ENCODE measurements at places on chromosomes 5 and 9.
A peak's percentile ranks its signal among the peaks of the same experiment; 100 is the strongest.

DNA sequence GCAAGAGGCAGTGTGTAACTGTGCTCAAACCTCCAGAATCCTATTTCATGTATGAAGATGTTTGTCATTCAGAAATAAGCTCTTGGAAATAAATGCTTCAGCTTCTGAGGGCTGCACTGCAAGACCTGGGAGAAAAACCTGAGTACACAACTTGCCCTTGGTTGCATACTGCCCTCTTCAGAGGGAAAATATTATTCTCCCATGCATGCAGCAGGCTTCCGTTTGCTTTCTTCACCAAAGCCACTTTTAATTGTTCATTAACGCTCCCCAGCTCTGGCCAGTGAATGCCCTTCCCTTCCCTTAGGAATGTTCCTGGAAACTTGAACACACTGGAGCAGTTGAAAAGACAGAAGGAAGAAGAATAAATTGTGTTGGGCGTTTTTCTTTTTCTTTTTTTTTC is 2.5 kb upstream of the WHRN start:
- peak; percentile 37 for DNase-seq

- peak; percentile 77 for DNase-seq
Observed at GRCh38 chr5:136249678-136250266, 56.8 kb upstream of the SMIM32 start.

GRCh38 chr5:79837761-79838551 is 148.3 kb downstream of the CMYA5 start:
- DNase-seq = no peak

- DNase-seq = no peak
Observed at GRCh38 chr9:136088481-136088938, 6.6 kb downstream of the NACC2 start.

DNA sequence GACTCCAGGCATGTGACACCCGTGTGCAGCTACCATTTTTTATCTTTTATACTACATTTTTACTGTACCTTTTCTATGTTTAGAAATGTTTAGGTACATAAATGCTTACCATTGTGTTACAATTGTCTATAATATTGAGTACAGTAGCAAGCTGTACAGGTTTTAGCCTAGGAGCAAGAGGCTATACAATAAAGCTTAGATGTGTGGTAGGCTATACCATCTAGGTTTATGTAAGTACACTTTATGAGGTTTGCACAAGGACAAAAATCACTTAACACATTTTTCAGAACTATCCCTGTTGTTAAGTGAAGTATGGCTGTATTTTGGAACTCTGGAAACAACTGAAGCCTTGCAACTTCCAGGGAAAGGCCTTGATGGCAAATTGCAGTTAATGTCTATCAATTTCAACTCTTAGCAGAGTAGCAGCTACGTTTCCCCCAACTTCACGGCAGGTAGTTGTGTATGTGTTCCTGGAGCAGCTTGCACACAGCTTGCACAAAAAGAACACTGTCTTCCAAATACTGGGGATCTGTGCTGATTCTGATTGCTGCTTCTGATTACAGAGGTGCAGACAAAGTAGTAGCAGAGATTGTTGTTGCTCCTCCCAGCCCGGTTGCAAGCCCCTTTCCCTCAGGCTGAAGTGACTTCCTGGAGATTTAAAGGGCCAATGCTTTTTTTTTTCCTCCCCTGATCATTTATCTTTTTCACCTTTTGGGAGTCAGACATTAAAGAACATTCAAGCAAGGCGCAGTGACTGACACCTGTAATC is 30.0 kb downstream of the SIL1 start:
- DNase-seq = no peak

- no peak for DNase-seq
Observed at GRCh38 chr9:12972608-12973589, 198.1 kb downstream of the LURAP1L start.

DNA sequence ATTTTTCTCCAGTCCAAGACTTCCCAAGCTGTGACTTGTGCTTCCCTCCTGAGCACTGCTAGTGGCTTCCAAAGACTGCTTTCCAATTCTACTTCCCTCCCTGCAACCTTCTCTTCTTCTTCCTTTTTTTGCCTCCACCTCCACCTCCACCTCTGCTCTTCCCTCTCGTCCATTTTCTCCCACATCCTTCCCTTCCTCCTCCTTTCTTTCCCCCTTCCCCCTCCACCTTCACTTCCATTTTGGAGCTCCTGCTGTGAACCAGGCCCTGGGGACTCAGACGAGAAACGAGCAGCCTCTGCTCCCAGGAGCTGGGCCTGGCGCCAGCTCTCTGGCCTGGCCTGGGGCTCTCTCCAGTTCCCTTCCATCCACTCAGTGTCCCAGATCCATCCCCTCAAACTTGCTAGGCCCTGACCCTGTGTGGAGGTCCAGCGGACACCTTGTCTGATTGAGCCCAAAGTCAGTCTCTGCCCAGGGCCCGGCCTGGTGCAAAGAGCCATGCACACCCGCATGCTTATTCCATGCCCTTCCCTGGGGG is 5.6 kb downstream of the GADD45G start:
- no peak for DNase-seq

DNA sequence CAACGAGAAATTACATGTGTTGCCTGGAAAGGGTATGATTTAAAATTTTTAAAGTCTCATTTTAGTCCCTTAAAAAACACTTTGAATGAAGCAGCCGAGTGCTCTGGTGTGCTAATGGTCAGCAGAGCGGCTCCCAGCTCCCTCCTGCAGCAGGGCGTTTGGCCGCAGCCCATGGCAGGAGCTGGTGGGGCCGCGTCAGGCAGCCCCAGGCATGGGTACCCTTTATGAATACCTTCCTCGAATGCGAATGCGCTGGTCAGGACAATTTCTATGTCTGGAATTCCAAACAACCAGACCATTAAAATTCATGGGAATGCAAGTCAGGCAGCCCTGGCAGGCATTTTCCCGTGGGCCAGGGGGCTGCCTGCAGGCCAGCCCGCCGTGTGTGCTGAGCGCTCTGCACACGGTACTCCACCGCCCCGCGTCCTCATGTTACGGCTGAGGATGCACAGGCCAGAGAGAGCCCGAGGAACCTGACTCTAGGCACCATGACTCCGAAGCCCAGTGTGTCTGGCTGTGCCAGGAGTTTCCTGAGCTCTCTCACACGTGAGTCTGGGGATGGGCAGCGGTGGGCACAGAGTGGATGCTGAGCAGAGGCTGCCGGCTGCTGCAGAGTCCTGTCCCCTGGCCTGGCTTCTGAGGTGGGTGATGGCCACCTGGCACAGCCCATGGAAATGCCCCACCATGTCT is 123.7 kb downstream of the WNK2 start:
- DNase-seq = no peak

- no peak for DNase-seq
Observed at GRCh38 chr5:143188083-143188482, 215.4 kb downstream of the NR3C1 start.

All from GM03348 (cell line).